ENCODE measurements at places on chromosomes 1 and 21. TPM values are rescaled to one million over a fixed set of nuclear protein-coding genes. Genes with fewer than 3 reads are reported as not detected.

The TCHHL1 gene
- total RNA-seq = not detected

The HTR6 gene
- not detected for total RNA-seq

The GBP5 gene
- total RNA-seq = 101 TPM

The FLG2 gene
- total RNA-seq = not detected

DNA sequence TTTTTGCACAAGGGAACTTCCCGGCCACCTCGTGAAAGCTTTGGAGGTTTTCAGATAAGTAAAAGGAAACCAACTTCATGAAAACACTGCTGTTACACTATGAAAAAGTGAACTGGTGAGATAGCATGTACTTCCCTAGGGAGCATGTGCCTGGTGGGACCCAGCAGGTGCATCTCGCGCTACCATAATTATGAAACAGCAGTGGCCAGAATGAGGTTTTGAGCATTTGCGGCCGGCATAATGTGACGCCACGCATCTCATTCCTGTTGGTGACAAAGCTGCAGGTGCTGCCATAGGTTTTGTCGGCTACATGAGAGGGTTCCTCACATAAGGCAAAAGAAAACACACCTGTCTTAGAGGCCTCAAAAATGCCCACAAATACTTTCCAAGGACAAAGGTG is 1.7 kb downstream of the KRTAP10-3 start:
- no peak overlapping the region for H3K4me3 ChIP-seq
- H3K27me3 ChIP-seq = no peaks in the 10 kb centered on the region
- no peak for DNase-seq
- H3K27ac ChIP-seq = no peak overlapping the region
- no peaks in the 10 kb centered on the region for H3K4me1 ChIP-seq
- no peaks in the 10 kb centered on the region for H3K36me3 ChIP-seq

DNA sequence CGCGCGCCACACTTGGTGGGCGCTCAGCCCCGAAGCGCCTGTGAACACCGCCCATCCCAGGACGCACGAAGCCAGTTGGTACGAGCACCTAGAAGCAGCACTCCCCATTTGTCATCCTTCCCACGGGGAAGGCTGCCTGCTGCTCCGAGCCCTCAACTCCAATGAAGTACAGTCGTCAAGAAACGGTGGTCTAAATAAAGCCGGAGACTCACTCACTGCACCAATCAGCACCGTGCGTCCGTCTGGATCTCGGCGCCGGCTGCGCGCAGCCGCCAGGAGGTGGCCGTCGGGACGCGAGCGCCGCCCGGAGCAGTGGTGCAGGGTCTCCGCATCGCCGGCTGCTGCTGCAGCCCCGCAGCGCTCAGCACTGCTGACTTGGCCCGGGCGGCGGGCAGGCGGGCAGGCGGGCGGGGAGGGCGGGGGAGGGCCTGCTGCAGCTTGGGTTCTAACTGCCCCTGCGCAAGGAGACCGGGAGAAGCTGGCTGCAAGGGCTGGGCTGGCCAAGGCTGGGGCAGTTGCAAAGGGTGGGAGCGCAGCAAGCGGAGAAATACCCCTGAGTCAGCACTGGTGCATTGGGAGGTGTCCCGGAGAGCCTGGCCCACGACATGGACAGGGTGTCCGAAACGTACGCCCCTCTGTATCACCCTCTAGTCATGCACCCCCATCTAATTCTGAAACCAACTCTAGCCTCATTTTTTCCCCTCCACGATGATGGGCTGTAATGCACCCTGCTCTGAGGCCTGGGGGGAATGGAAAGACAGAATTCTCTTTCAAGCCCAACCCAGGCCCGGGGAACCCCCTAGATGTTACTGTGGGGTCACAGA is 35.8 kb upstream of the H6PD start:
- H3K27ac ChIP-seq = no peak overlapping the region
- H3K27me3 ChIP-seq = peaks cover 16% of the 10 kb centered on the region
- H3K4me3 ChIP-seq = no peak overlapping the region
- H3K4me1 ChIP-seq = peaks cover 25% of the 10 kb centered on the region
- no peak for DNase-seq

GRCh38 chr1:214220891-214221290 is 60.1 kb upstream of the SMYD2 start:
- DNase-seq = no peak
- H3K4me3 ChIP-seq = no peak overlapping the region
- no peaks in the 10 kb centered on the region for H3K4me1 ChIP-seq
- H3K27ac ChIP-seq = no peak overlapping the region
- H3K36me3 ChIP-seq = no peaks in the 10 kb centered on the region

GRCh38 chr1:119582801-119583200 is 65.3 kb downstream of the ZNF697 start:
- H3K27ac ChIP-seq = no peak overlapping the region
- no peaks in the 10 kb centered on the region for H3K27me3 ChIP-seq
- no peak overlapping the region for H3K4me3 ChIP-seq
- no peaks in the 10 kb centered on the region for H3K4me1 ChIP-seq
- no peaks in the 10 kb centered on the region for H3K36me3 ChIP-seq

DNA sequence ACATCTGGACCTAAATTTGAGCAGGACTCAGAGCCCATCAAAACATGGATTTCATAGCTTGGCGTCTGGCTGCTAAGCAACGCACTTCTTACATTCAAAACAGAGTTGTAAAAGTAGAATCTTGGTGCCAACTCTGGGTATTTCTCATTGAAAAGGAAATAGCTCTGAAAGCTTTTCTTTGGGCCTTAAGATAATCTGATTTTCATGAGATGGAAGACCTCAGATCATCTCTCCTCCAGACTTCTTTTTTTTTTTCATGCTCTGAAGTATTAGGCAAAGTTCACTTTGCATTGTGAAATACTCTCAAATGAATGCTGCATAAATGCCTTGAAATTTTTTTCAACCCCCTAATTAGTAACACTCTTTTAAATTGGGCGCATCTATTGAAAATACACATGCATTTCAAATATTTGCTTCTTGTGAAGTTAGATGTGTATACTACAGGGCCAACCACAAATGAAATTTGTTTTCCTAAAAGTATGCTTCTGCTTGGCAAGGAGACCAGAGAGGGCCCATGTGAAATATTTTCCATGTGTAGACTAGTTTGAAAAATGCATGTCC is 4.2 kb downstream of the ADAMTS5 start:
- no peak overlapping the region for H3K4me3 ChIP-seq
- H3K27me3 ChIP-seq = no peaks in the 10 kb centered on the region
